ENCODE measurements at places on chromosomes 5 and 9. TPM values are rescaled to one million over a fixed set of nuclear protein-coding genes. Genes with fewer than 3 reads are reported as not detected.
A peak's percentile ranks its signal among the peaks of the same experiment; 100 is the strongest.

DNA sequence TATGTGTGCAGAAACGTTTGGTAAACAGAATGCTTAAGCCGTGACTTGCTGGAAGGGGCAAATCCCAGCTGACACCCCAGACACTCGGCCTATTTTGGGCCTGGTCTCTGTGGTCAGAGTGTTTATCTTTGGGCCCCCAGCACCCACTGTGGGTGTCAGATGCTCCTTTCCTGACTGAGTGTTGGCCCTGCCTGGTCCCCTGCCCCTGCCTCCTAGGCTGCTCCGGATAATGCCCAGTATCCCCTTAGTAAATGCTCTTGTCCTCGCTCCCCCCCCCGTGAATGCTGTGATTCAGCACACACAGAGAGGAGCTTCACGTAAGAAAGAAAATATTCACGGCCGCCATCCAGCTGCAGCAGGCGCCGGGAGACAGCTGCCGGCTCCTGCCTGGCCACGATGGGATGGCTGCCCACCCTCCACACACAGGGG is 11.3 kb upstream of the ANGPTL2 start:
- DNase-seq = no peak

GRCh38 chr9:87518702-87519335 is 21.2 kb downstream of the DAPK1 start:
- no peak for DNase-seq

PCDHB2 gene
- total RNA-seq = not detected

DNA sequence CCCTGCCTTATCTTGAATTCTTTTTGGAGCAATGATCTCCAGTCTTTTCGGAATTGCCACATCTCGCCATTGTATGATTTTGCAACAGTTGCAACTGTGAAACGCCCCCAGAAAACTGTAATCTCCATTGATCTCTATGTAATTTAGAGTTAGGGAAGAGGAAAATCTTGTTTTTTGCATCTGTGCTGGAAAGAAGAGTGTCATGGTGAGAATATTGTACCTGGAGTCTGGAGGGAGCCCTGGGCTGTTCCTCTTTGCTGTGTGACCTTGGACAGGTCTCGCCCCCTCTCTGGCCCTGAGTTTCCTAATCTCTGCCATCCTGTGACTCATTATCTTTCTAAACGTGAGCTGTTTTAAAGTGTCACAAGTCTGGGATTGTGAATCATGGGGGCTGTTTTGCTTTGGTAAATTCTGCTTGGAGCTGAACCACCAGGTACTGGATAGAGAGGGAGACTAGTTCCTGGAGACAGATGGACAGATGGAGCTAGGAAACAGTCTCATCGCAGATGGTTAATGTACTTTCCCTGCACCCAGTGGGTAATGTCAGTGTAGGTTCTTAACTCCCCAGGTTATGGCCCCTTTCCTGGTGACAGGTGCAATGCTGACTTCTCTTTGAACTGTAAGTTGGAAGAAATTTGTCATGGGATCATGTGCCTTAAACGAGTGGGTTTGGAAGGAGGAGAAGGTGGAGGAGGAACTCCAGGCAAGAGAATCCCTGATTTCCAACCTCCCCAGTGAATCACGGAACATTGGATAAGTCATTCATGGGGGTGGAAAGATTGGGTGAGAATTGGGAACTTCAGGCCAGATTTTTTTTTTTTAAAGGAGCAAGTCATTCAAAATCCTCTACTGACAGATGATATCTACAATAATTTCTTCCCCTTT is 19.6 kb downstream of the PPARGC1B start:
- DNase-seq = no peak

GRCh38 chr5:151522226-151522625 is 68.9 kb downstream of the FAT2 start:
- no peak for DNase-seq

DNA sequence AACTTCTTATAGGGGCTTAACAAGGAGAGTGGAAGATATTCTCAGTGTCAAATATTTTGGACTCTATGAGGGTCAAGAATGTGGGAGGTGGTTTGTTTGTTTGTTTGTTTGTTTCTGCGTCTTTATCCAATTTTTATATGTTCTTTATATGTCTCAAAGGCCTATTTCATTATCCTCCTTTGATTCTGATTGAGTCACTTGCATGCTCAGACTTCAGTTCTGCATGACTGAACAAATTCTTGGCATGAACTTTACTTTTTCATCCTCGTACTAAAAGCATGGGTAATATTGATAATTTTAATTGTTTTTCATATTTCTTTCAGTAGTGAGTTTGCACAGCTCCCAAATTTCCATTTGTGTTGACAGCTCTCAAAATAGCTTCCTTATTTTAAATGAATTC is 19.2 kb upstream of the ERBIN start:
- DNase-seq = no peak

DNA sequence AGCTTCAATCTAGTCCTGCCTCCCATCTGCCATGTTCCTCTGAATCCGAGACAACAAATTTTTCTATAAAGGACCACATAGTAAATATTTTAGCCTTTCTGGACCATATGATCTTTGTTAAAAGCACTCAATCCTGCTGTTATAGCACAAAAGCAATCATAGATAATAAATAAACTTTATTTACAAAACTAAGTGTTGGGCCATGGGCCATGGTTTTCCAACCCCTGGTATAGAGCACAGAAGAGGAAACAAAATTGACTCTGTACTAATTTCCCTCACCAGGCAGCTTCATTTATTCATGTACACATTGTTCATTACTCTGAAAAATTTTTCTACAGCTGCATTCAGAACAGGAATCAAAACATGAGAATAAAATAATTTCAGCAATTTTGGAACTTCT is 288.9 kb downstream of the AGTPBP1 start:
- no peak for DNase-seq

- no peak for DNase-seq
Measured at GRCh38 chr9:133851693-133852092, 113.5 kb upstream of the SARDH start.

DNA sequence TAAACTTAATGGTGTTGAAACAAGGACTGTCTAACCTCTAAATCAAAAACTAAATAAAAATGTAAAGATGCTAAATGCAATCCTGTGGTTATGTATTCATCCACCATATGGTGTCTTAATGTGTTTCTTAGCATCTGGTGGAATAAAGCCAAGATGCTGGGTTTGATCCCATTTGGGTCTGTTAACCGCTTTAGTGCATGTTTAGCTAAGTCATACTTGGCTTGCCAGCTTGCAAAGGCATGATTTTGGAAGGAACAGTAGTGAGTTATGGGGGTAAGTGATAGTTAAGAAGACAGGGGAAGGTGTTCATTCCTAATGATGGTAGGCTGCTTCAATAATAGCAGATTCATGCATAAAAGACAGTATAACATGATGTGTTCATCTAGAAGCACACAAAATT is 139.0 kb upstream of the SLC27A6 start:
- no peak for DNase-seq

DNA sequence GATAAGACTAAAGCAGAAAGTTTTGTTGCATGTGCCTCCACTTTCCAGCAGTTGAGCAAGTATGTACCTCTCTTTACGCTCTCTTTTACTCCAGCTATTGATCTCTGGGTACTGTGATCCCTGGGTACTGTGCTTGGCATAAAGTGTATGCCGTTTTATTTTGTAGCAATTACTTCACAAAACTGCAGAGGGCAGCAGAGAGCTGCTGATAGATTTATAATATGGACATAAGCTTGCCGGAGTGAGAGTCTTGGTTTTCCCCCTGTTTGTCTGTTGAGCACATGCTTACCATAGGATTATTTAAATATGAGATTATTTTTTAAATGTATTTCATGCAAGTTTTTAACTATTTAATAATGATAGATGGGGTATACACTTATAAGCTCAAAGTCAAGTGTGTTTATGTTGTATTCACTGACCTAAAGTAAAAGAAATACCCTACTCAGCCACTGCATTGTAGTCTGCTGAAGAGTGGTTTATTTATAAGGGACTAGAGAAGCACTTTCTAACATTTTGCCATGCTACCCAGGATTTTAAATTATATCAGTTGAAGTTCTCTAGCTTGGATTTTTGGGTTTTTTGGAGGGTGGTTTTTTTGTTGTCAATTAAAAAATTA is 13.0 kb downstream of the TTC1 start:
- peak; percentile 76 for DNase-seq

DNA sequence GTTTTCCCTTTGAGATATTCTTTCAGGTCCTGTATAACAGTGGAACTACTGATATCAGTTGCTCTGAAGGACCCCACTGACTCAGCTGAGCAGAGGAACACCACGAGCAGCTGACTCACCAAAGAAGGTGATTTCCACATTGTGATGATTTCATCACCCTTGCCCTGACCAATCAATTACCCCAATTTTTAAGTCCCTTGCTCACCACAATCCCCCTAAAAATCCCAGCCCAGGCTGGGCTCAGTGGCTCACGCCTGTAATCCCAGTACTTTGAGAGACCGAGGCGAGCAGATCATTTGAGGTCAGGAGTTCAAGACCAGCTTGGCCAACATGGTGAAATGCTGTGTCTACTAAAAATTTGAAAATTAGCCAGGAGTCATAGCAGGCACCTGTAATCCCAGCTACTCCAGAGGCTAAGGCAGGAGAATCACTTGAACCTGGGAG is 125.3 kb upstream of the ABCA1 start:
- DNase-seq = peak; percentile 10

GRCh38 chr5:56532466-56532865 is 282.9 kb upstream of the MAP3K1 start:
- no peak for DNase-seq

- DNase-seq = no peak
Measured at GRCh38 chr9:32398207-32398606, 13.8 kb downstream of the ACO1 start.

LTC4S gene
- 1.4 TPM for total RNA-seq

CERCAM gene
- total RNA-seq = 0.37 TPM

RGS7BP gene
- total RNA-seq = not detected

DNA sequence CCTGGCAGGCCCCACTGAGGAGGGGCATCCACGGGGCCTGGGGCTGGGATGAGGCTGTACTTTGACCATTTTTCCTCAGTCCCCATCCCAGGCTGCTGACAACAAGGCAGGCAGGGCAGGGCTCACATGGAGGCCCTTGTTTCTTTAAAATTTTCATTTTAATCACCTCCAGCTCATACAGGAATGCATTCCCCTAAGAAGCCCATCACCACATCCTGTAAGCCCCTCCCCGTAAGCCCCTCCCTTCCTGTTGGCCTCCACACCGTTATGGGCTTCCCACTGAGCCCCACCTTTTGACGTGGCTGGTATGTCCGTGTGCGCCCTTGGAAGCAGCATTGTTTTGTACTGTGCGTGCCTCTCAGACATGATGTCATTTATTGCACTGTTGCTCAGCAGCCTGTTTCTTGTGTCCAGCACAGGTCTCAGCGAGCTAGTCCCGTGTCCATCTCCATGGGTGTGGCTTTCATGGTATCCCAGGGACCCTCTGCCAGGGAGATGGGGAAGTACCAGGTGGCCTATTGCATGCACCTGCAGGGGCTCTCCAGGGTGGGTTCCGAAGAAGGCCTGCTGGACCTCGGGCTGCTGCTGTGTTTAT is 22.4 kb downstream of the PHF2 start:
- DNase-seq = peak; percentile 39

GRCh38 chr5:156121234-156121633 is 205.7 kb upstream of the SGCD start:
- no peak for DNase-seq

GRCh38 chr9:1005043-1005667 is 28.7 kb downstream of the DMRT3 start:
- peak; percentile 38 for DNase-seq

- no peak for DNase-seq
Measured at GRCh38 chr9:19481121-19481870, 72.5 kb downstream of the ACER2 start.

DNA sequence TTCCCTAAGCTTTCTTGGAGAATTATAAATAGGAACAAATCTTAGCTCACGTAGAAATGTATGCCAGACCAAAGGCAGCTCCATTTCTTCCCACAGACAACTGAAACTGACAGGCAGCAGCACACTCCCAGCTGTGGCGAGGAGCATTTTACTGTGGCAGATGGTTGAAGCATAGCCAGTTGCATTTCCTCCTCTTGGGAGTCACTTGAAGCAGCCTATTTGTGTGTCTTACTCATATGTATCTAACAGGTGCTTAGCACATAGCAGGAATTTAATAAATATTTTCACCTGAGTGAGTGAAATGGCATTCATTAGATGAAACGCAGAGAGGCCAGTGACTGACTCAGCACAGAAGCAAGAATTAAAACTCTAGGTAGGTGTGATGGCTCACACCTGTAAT is 12.3 kb upstream of the MTMR12 start:
- DNase-seq = no peak

DNA sequence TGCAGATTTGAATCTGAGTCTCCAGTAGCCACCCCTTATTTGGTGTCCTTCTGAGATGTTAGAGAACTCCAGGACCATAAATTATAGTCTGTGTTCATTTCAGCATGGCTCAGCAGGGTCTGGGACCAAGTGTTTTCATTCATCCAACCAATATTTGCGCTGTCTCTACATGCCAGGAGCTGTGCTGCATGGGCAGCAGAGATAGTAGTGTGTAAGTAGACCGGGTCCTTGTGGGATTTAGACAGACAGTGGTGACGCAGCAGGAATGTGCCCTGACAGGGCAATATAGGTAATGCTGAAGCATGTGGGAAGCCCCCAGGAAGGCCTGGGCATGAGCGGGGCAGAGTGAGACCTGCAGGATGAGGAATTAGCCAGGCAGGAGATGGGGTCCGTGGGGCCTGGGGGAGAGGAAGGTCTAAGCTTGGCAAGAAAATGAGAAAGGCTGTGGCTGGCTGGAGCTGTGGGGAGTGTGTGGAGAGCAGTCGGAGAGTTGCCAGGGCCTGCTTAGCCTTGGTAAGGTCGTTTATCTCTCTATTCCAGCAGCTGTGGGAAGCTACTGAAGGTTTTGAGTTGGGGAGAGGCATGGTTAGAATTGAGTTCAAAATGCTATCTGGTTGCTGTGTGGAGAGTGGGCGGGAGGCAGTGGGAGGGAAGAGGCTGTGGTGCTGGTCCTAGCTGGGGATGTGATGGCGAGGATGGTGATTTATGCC is 16.8 kb downstream of the STXBP1 start:
- DNase-seq = no peak

DNA sequence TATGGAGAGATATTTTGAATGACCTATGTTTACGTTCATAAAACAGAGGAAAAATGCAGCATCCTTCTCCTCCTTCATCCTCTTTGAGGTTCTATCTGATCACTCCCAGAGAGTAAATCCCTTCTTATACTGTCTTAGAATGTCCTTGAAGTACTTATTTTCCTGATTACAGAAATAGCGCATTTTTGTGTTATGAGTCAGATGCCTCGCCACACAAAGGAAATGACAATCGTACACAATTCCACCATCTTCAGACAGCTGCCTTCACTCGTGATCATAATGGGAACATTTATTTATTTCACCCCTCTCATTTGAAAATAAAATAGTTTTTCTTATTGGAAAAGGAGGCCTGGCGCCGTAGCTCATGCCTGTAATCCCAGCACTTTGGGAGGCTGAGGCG is 2.4 kb upstream of the GLT6D1 start:
- DNase-seq = no peak

DNA sequence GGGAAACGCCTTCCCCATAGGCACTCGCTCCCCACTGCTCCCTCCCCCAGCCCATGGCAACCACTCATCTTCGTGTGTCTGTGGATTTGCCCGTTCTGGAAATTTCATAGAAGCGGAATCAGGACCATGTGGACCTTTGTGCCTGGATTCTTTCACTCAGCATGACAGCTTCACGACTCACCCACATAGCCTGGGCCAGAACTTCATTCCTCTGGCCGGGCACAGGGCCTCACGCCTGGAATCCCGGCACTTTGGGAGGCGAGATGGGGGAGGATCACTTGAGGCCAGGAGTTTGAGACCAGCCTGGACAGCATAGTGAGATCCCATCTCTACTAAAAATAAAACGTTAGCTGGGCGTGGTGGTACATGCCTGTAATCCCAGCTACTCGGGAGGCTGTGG is 12.1 kb upstream of the DIPK1B start:
- DNase-seq = no peak

CAMLG gene
- total RNA-seq = 24.1 TPM

IRX2 gene
- total RNA-seq = not detected

- DNase-seq = no peak
Measured at GRCh38 chr5:98825582-98826375, 52.3 kb downstream of the RGMB start.

SOX30 gene
- total RNA-seq = 0.10 TPM

Measured in activated CD4-positive, alpha-beta T cell treated with anti-CD3 and anti-CD28 coated beads, Interleukin-2, amount 10 ng/mL, durations not matched to agents 7 days and 5 days (primary cell).